Smooth muscle cell of bladder (primary cell): ENCODE measurements at places on chromosomes 7 and 10. TPM values are rescaled to one million over a fixed set of nuclear protein-coding genes. Genes with fewer than 3 reads are reported as not detected.

Gene NPC1L1
- 0.09 and 0.14 TPM in 2 replicates for total RNA-seq

Gene PRPS1L1
- 0.09 TPM in 1 of 2 replicates, not detected in the other for total RNA-seq

Gene ZNF239
- total RNA-seq, result 5.3 and 6.8 TPM in 2 replicates

Gene CARD11
- 0.43 and 0.55 TPM in 2 replicates for total RNA-seq

Gene ELN
- 1.8 and 4.2 TPM in 2 replicates for total RNA-seq

Gene ARHGAP22
- total RNA-seq, result 13.8 and 20.7 TPM in 2 replicates

Gene MYL7
- total RNA-seq, result not detected in 2 replicates

Gene OR6B1
- not detected in 2 replicates for total RNA-seq

Gene GCC1
- 23.5 and 29.6 TPM in 2 replicates for total RNA-seq

Gene ADAMTS14
- 5.5 and 10.6 TPM in 2 replicates for total RNA-seq

Gene TCAF1
- total RNA-seq, result 51.2 and 66.3 TPM in 2 replicates

Gene FOXP2
- total RNA-seq, result 2.4 and 3.2 TPM in 2 replicates

Gene C10orf67
- total RNA-seq, result 0.14 TPM in 1 of 2 replicates, not detected in the other

Gene PSD
- 3.3 and 6.3 TPM in 2 replicates for total RNA-seq

Gene SPACDR
- total RNA-seq, result 0.14 and 0.28 TPM in 2 replicates

Gene PAX4
- not detected in 2 replicates for total RNA-seq

Gene SFMBT2
- 5.1 and 5.5 TPM in 2 replicates for total RNA-seq

Gene SLC18A2
- total RNA-seq, result not detected in 2 replicates

Gene UPP1
- total RNA-seq, result 6.6 and 7.3 TPM in 2 replicates

Gene NYAP1
- total RNA-seq, result 0.14 and 0.74 TPM in 2 replicates

Gene STAG3
- 0.28 TPM in 2 replicates for total RNA-seq

Gene AOC1
- total RNA-seq, result 0.14 TPM in 1 of 2 replicates, not detected in the other

Gene ADD3
- total RNA-seq, result 183 and 205 TPM in 2 replicates

Gene SPDYE6
- not detected in 2 replicates for total RNA-seq

Gene FBXO24
- 0.28 and 0.37 TPM in 2 replicates for total RNA-seq

Gene SUGCT
- 14.9 and 15.6 TPM in 2 replicates for total RNA-seq

Gene C10orf105
- under 0.01 TPM in 2 replicates for total RNA-seq

Gene SPDYE3
- total RNA-seq, result not detected in 2 replicates

Gene LMOD2
- not detected in 2 replicates for total RNA-seq

Gene LRRC18
- not detected in 2 replicates for total RNA-seq

Gene ABHD11
- 5.7 and 6.1 TPM in 2 replicates for total RNA-seq

Gene BLNK
- 0.09 and 0.28 TPM in 2 replicates for total RNA-seq

Gene AKR1C2
- 13.5 and 239 TPM in 2 replicates for total RNA-seq

Gene C10orf53
- not detected in 2 replicates for total RNA-seq

Gene CFAP69
- total RNA-seq, result 7.7 and 10.4 TPM in 2 replicates

Gene TMEM243
- 26.9 and 27.7 TPM in 2 replicates for total RNA-seq
